ENCODE measurements at places on chromosomes 6 and 20.

GRCh38 chr6:137800762-137801161 lies 66.3 kb upstream of the TNFAIP3 start:
- no peak for DNase-seq
- no peaks in the 10 kb centered on the region for H3K36me3 ChIP-seq

DNA sequence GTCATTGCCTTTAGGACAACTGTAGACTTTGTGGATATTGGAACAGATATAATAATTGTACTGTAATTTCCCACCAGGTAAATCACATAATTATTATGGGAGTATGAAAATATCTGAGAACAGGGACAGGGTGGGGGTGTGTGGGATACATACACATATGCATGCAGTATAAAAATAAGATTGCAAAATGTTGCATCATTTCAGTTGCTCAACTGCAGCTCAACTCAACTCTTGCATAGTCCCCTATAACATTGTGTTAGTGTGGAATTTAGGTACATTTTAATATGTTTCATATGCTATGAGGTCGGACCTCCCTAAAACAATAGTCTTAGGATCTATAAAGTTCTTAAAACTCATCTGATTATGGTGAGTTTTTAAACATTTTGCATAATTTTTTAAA lies 275.0 kb upstream of the FLRT3 start:
- no peak overlapping the region for H3K27ac ChIP-seq
- no peaks in the 10 kb centered on the region for H3K4me1 ChIP-seq
- DNase-seq, result no peak
- H3K27me3 ChIP-seq, result no peaks in the 10 kb centered on the region
- H3K4me3 ChIP-seq, result no peak overlapping the region

GRCh38 chr6:678520-678919 lies 14.4 kb downstream of the EXOC2 start:
- no peak overlapping the region for H3K4me3 ChIP-seq
- no peaks in the 10 kb centered on the region for H3K36me3 ChIP-seq
- H3K4me1 ChIP-seq, result peaks cover 16% of the 10 kb centered on the region
- DNase-seq, result no peak

DNA sequence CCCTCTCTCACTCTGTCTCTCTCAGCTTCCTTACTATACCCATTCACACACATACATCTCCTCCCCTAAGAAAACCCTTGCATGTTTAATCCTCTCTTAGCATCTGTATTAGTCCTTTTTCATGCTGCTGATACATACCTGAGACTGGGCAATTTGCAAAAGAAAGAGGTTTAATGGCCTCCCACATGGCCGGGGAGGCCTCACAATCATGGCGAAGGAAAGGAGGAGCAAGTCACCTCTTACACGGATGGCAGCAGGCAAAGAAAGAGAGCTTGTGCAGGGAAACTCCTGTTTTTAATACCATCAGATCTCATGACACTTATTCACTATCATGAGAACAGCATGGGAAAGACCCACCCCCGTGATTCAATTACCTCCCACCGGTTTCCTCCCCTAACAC lies 398.5 kb upstream of the SASH1 start:
- H3K4me1 ChIP-seq, result no peaks in the 10 kb centered on the region
- no peaks in the 10 kb centered on the region for H3K36me3 ChIP-seq
- no peaks in the 10 kb centered on the region for H3K27me3 ChIP-seq
- no peak overlapping the region for H3K4me3 ChIP-seq

Measured in vagina (tissue), 2 donors.